Esophagus mucosa (tissue), 1 donor: ENCODE measurements at places on chromosomes 6 and 20. TPM values are rescaled to one million over a fixed set of nuclear protein-coding genes. Genes with fewer than 3 reads are reported as not detected.
A peak's percentile ranks its signal among the peaks of the same experiment; 100 is the strongest.

DNA sequence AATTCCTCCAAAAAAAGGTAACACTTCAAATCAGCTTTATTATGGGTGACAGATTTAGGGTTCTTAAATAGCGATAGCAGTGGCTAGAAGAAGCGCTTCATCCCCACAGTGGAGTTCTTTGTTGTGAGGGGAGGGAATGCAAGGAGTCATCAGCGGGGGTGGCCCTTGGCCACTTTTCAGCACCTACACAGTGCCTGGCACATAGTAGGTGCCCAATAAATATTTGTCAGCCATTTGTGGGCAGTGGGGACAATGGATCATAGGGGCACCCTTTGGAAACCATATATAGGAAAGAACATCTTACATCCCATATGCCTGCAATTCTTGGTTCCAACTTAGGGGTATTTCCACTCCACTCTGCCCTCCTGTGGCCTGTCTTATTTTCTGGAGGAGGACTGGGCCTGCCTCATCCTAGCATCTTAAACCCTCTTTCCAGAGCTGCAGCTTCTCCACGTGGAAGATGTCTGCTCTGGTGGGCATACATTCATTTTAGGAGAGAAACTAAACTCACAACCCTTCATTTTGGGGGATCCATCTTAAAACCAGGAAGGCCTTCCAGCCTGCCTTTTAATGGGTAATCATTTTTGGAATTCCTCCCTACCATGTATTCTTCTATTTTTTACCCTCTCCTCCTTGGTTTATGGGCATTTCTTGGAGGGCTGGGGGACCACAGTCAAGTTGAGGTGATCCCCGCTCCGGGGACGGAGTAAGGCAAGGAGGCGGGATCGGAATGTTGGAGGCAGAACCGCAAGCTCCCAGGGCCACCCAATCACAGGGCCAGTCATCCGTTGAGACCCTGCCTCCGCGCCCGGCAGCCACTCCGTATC is 2.6 kb upstream of the GPSM3 start:
- ATAC-seq = peak; percentile 8

DNA sequence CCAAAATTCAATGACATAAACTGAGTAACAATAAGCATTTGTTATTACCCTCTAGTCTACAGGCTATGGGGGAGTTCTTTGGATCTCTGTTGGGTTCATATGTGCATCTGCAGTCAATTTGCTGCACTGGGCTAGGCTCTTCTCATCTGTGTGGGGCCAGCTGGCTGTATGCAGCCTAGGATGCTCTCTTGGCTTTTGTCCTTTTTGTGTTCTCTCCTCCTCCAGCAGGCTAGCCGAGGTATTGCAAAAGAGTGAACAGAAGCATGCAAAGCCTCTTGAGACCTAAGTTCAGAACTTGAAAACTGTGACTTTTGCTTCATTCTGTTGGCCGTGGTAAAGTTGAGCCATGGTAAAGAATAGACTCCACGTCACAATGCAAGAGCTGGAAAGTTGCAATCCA is 62.8 kb upstream of the FOXO3 start:
- peak; percentile 22 for ATAC-seq

GRCh38 chr6:38483526-38483925 is 156.2 kb downstream of the BTBD9 start:
- no peak for ATAC-seq

DNA sequence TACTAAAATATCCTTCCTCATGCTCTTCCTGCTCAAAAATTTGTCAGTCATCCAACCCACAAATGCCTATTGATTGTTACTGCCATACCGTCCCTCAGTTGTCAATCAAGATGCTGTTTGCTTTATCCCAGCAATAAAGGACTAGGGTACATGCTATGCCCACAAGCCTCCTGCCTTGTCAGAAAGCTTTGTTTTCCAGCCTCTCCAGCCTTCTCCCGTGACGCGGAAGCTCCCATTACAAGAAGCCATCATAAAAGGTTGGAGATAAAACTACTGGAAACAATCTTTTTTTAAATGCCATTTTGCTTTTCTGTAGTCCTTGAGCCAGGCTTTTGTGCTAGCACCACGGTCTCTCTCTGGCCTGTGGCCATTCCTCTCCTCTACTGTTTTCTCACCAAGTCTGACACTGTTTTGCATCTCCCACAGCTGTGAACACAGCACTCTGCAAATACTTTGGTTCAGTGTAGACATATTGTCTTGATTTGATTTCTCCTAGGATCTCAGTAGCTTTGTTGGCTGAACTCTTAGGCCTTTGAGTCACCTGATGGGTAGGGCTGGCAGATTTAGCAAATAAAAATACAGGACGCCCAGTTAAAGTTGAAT is 495.7 kb upstream of the JARID2 start:
- ATAC-seq = no peak

- peak; percentile 23 for ATAC-seq
These were observed 19.6 kb upstream of the LTV1 start for GRCh38 chr6:143823548-143823947.

Gene TMEM200A
- total RNA-seq = 0.16 TPM

Gene MTCH1
- total RNA-seq = 88.0 TPM
